HuH-7 (cell line): ENCODE measurements at places on chromosomes 12 and 14.

GRCh38 chr12:116382686-116383530 is 105.4 kb upstream of the MED13L start:
- DNase-seq = no peak

DNA sequence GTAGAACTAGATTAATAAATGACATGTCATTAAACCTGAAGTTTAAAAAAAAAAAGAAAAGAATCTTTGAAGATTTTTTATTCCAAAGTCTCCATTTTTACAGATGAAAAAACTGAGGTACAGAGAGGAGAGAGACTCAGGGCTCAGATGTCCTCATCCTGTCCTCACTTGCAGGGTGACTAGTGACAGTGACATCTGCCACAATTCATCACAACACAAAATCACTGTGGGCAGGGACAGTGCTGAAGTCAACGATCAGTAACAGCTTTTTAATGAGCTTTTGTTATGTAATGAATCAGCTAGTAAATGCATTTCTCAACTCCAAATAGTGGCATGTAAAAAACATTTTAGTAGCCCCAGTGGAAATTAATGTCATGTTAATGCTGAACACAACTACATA is 138.5 kb downstream of the NTF3 start:
- no peak for DNase-seq

GRCh38 chr12:90129366-90130030 is 420.9 kb upstream of the ATP2B1 start:
- no peak for DNase-seq

GRCh38 chr12:24905431-24905830 is 43.5 kb downstream of the BCAT1 start:
- no peak for DNase-seq

DNA sequence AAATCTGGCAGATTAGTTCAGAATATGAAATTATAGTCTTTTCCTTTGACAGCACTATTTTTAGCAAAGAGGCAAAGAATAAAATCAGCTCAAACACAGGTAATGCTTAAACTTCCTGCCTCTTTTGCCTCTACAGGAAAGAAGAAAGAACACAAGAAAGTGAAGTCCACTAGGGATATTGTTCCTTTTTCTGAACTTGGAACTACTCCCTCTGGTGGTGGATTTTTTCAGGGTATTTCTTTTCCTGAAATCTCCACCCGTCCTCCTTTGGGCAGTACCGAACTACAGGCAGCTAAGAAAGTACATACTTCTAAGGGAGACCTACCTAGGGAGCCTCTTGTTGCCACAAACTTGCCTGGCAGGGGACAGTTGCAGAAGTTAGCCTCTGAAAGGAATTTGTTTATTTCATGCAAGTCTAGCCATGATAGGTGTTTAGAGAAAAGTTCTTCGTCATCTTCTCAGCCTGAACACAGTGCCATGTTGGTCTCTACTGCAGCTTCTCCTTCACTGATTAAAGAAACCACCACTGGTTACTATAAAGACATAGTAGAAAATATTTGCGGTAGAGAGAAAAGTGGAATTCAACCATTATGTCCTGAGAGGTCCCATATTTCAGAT is 17.4 kb downstream of the TMPO start:
- DNase-seq = peak; percentile 22

GRCh38 chr12:98594050-98594835 is 757 bp downstream of the SLC25A3 start:
- no peak for DNase-seq

- no peak for DNase-seq
These were observed 33.9 kb downstream of the TPH2 start for GRCh38 chr12:71972441-71973074.

- DNase-seq = no peak
These were observed at the start of gene SLC39A2 for GRCh38 chr14:20998674-20999366. SLC39A2 (plus strand) TSS chr14:20999293; CDS start chr14:20999447, 154 bp downstream.
